ENCODE measurements at places on chromosomes 16 and 17.

DNA sequence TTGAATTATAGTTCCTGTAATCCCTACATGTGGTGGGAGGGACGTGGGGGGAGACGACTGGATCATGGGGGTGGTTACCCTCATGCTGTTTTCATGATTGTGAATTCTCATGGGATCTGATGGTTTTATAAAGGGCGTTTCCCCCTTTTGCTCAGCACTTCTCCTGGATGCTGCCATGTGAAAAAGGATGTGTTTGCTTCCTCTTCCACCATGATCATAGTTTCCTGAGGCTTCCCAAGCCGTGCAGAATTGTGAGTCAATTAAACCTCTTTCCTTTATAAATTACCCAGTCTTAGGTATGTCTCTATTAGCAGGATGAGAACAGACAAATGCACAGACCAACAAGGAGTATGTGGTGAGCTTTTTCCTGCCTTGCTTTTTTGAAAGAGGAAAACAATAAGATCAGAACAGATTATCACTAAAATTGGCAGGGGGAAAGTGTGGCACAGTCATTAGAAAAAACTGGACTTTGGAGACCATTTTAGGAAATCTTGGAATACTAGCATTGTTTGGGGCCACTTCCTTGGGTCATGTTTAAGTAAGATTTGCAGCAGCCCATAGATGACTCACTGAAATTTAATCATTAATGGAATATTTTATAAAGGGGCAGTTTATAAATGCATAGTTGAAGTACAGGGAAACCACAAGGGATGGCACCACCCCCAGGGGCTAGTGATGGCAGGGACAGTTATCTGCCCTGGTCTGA, 352.8 kb downstream of the CDH13 start:
- DNase-seq = no peak

- DNase-seq = no peak
Observed at GRCh38 chr17:77203436-77203835, 62.7 kb downstream of the SEC14L1 start.

GRCh38 chr17:74920642-74921025, 2.4 kb downstream of the USH1G start:
- no peak for DNase-seq

DNA sequence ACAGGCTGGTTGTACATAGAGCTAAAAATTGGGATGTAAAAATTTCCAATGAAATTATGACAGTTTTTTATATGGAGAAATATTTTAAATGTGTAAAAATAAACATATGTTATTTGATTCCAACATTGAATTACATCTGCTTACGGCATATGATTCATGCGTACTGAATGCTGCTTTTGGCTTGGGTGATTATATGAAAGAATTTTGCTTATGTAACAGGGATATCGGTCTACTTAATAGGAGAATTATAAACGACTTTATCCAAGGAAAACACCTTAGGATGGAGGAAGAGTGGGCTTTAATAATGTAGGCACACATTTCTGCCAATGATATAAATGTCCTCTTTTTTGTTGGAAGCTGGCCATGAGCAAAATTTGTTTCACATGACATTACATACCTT, 197.3 kb upstream of the GOT2 start:
- no peak for DNase-seq

DNA sequence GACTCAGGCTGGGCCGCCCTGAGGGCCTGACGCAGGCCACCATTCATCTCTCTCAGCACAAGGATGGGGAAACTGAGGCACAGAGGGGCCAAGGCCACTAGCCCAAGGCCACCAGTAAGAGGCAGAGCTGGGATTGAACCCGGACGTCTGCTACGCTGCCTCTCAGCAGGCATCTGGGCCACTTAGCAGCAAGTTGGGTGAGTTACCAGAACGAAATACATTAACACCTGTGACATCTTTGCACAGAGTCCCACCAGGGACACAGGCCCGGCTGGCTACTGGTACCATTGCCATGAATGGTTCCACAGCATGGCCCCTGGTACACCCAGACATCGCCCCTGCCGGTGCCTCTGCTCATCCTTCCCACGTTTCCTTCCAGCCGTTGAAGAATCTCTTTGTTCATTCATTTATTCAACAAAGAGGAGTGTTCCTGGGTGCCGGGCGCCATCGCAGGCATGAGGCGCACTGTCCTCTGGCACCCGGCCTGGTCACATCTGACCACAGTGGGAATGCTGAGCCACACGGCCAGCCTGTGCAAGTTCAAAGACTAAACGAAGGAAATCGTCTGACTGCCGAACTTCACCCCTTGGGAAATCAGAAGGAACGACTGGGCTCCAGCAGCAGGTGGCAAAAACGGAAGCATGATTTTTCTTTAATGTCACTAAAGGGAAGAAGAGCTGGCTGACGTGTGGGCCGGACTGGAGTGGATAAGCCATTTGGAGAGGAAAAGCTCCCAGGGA, 7.4 kb upstream of the ZNF469 start:
- no peak for DNase-seq

GRCh38 chr17:46950342-46950996, 27.5 kb downstream of the GOSR2 start:
- no peak for DNase-seq

- peak; percentile 83 for DNase-seq
Observed at GRCh38 chr17:40095944-40096791, 4.2 kb downstream of the NR1D1 start.

DNA sequence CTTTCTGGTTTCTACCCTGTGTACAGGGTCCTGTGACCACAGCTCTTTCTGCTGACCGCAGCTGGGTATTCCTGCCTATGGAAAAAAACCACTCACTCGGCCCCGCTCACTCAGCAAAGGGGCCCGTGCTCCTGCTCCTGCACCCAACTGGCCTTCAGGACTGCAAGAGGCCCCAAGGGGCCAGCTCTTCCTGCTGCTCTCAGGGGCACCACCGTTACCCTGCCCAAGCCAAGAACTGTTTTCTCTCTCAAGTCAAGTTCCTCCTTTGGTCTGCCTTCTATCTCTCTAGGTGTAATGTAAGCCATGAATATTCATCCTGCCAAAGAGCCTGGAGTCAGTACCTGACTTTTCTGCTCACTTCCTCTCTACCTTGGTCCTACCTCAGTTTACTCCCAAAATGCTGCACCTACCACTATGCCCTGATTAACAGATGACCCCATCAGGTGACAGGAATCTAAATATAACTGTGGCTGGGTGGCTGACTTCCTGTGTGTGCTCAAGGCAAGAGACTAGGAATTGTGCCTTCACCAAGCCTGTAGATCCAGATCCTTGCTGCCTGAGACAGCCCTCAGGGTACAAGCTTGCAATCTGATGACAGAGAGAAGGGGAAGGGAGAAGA, 20.4 kb upstream of the SCIMP start:
- no peak for DNase-seq

DNA sequence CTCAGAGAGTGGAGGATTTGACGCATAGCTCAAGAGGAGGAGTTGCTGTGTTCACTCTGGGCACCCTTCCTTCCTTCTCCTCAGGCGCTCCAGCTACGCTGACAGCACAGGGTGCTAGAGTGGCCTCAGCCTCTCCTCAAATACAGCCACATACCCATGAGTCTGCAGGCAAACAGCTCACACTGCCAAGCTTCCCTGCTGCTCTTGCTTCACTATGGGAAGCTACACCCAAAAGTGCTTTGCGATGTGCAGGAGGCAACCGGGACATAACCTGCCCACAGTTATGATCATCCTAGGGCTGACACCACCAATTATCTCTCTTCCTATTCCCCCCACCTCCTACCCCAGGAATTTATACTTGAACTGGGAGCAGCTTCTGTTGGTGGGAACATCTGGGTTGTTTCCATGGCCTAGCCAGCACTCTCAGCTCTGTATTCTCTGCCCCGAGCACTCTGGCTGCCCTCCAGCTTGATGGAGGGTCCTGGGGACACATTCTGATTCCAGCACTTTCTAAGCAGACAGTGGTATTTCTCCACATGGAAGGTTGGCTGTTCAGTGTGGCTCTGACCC, 40.3 kb upstream of the SREBF1 start:
- DNase-seq = no peak

GRCh38 chr16:9134739-9135138, 43.3 kb downstream of the HAPSTR1 start:
- DNase-seq = peak; percentile 73

- peak; percentile 7 for DNase-seq
Observed at GRCh38 chr17:36727577-36727976, 126.2 kb downstream of the MRM1 start.

GRCh38 chr16:88809676-88810165, 2.0 kb downstream of the APRT start:
- no peak for DNase-seq

GRCh38 chr17:37543637-37544052, 54.0 kb downstream of the DUSP14 start:
- DNase-seq = no peak

- no peak for DNase-seq
Observed at GRCh38 chr16:31713945-31714902, 159.4 kb upstream of the ZNF267 start.

- no peak for DNase-seq
Observed at GRCh38 chr17:51442088-51442865, 181.9 kb downstream of the UTP18 start.

GRCh38 chr17:81311946-81312345, 16.8 kb upstream of the SLC38A10 start:
- DNase-seq = no peak

GRCh38 chr17:5592382-5592781, 8.1 kb upstream of the NLRP1 start:
- no peak for DNase-seq

- DNase-seq = no peak
Observed at GRCh38 chr16:49586466-49587450, 213.2 kb downstream of the C16orf78 start.

GRCh38 chr16:87715658-87716057, 50.1 kb downstream of the KLHDC4 start:
- no peak for DNase-seq

GRCh38 chr17:8051831-8052230, 13.0 kb downstream of the ALOX15B start:
- no peak for DNase-seq

GRCh38 chr17:8332688-8333087, 7.0 kb upstream of the ODF4 start:
- DNase-seq = no peak

DNA sequence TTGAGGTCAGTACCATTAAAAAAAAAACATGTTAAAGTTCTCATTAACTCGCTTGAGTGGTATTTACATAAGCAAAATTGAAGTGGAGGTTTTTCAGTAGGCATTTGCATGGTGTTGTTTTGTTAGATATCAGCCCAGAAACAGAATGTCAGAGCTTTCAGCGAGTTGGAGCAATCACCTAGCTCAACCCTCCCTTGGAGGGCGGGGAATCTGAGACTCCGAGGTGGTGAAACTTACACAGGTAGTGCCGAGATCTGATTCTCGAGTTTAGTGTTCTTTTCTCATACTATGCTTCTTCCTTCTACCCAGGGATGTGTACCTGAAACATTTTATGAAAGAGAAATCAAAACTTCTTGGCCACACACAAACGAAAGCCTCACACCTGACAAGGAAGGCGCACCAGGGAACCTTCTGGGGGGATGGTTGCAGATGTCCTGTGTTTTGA, 6.6 kb downstream of the SEC14L1 start:
- no peak for DNase-seq

GRCh38 chr16:2161911-2162310, 6.3 kb downstream of the TRAF7 start:
- no peak for DNase-seq

DNA sequence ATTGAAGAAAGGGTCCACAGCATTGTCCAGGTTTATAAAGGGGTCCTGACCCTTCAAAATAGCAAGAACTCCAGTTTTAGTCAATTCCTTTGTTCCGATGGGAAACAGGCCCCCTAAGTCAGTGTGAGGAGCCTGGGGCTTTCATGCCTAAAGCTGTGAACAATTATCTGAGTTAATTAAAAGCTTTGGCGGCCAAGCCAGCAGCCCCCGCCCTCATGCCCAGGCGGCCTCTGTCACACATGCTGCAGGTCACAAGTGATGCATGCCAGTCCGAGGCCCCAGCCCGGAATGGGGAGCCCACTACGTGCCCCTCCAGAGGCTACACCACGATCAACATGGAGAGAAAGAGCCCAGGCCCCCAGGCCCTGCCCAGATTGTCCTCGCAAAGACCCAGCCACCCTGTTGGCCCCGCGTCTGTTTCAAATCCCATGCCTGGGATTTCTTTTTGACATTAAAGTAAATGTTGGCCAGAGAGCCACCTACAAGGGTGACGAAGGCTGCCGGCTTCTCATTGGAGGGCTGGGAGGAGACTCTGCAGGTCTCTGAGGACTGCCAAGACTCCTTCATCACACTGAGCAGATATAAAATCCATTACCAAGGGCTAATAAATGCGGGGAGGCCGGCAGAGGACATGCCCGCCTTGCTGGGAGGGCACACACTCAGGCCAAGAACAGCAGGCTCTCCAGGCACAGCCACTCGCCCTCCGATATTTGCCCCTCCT, 14.5 kb upstream of the PITPNM3 start:
- DNase-seq = no peak

GRCh38 chr16:63385714-63386432, 1349.6 kb upstream of the CDH8 start:
- DNase-seq = no peak

DNA sequence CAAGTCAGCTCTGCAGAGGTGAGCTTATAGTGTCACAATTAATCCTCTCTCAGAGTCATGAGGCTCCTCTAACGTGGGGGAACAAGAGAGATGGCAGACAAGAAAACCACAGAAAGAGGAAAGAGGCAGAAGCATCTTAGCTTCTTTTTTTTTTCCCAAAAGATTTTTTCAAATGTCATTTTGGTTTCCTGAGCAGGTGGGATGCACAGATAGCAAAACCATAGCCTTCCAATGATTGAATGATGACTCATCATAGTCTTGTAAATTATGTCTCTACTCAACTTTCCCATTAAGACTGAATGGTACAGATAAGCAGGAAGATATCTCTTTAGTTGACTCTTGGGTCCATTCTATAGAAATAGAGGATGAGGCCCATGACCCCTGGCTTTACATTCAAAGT, 162.8 kb upstream of the ZFHX3 start:
- DNase-seq = no peak

- peak; percentile 77 for DNase-seq
Observed at GRCh38 chr17:48012151-48012520, 25.5 kb downstream of the COPZ2 start.

DNA sequence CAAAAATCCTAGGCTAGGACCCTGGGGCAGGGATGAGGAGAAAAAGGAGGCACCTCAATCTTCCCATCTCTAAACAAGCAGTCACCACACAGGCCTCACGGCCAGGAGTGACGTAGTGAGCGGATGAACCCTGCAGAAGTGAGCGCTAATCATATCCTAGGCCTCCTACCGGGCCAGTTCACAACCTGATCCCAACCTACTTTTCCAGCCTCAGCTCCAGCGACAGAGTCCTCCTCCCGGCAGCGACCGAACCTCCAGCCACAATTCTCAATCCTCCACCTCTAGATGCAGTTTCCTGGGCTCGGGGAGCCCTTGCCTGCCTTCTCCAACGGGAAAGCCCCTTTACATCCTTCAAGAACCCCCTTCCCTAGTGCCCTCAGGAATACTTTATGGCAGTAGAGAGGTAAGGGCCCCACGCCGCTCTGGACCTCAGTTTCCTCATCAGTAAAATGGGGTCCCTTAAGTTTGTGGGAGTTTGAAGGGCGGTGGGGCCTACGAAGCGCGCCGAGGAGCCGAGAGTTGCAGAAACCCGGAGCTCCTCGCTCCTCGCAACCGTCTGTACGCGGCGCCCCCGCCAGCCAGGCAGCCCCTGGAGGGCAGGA, 1.4 kb downstream of the ZNF668 start:
- DNase-seq = peak; percentile 33

Measured in CD4-positive, alpha-beta T cell treated with Interleukin-17A for 4 hours (primary cell).